ENCODE measurements at places on chromosomes 1 and 21. TPM values are rescaled to one million over a fixed set of nuclear protein-coding genes. Genes with fewer than 3 reads are reported as not detected.

DNA sequence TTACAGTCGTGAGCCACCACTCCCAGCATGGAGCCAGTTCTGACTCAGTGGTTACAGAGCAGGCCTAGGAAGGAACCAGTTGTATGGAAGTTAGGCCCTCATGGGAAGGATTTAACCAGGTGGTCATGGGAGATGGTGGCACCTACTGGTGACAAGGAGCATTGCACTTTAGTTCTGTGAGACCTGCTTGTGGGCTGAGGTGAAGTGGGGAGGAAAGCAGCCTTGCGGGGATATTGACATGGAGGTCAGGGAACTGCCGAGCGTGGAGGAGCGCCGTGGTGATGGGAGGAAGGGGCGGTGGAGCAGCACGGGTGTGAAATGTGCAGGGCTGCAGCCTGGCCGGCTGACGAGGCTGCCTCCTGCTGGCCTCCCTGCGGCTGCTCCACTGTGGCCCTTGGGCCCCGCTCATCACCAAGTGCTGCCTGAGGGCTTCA lies 100.4 kb downstream of the GALNT2 start:
- DNase-seq, result peak; percentile 56

The PIP5K1A gene
- total RNA-seq, result 35.6 TPM

The OR10J1 gene
- total RNA-seq, result not detected

DNA sequence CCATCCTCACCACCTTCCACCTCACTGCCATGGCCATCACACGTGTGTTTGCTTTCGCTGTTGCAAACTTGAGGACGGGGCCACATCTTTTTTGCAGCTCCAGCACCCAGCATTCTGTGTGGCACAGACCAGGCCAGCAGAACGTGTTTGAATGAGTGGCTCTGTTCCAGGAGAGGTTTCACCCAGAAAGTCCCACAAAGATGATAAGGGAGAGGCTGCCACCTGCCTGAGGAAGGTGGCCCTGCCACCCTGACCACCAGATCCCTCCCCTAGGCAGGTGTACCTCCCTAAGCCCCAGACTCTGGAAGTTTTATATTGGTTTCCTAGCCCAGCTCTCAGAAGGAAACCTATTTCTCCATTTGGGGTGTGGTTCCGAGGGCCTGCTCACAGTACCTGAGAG lies 252.1 kb downstream of the KAZN start:
- DNase-seq, result no peak

GRCh38 chr1:29625084-29625420 lies 388.7 kb downstream of the PTPRU start:
- peak; percentile 32 for DNase-seq

DNA sequence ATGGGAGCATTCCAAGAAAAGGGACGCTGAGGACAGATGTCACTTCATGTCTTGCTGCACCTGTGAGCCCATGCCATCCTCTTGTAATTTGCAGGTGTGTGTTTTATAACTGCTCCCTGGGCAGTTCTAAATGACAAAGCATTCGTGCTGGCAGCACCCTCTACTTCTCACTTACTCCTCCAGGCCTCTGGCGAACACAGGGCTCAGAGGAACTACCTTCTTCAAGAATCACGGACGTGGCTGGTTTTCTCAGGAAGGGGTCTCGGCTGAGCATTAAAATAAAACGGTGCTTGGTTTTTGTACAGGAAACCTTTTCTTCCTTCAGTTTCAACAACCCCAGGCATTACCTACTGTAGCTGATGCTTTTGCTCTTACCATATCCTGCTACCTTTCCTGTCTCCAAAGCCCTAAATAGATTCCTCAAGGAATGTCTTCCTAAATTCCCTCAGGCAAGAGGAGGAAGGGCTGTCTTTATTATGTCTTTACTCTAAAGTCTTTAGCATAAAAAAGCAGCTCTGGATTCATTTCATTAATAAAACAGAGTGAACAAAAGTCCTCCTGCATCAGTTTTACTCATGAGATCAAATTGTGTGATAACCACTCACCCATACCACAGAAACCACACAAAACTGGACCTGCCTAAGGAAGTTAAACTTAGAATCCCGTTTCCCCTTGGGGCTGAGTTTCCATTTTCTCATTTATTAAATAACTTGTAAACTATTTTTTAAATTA lies 79.0 kb upstream of the MAP10 start:
- DNase-seq, result no peak

GRCh38 chr1:119929643-119930315 lies 33.5 kb upstream of the ADAM30 start:
- DNase-seq, result no peak

The AMY1C gene
- not detected for total RNA-seq

The CA6 gene
- not detected for total RNA-seq

DNA sequence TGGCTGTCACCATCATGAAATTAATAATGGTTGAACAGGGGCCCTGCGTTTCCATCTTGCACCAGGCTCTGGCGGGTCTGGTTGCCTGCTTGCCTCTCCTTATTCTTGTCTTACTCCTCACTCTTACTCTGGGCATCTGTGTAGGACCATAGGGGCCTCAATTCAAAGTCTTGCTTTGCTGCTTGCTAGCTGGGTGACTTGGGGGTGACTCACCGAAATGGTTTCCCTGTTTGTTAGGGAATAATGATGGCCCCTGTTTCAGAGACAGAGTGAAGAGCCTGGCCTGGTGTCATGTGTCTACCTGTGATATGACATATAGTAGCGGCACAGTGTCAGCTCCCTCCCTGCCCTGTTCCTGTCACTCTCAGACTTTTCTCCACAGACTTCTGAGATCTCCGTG lies 24.6 kb downstream of the KCNC4 start:
- no peak for DNase-seq

DNA sequence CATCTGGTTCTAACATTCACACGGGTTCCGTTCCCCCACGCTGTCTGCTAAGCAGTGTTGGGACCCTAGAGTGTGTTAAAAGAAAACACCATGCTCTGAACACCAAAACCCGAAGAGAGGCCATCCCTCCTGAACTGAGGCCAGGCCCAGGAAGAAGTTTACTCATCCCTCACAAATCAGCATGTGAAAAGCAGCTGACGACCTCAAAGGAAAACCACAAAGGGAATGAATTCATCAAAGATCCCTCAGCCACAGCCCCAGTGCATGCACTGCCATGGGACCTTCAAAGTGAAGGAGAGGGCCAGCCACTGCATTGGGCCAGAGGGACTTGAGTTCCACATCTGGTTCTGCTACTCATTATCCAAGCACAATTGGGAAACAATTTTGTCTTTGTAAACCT lies 7.0 kb upstream of the PSEN2 start:
- DNase-seq, result peak; percentile 49

DNA sequence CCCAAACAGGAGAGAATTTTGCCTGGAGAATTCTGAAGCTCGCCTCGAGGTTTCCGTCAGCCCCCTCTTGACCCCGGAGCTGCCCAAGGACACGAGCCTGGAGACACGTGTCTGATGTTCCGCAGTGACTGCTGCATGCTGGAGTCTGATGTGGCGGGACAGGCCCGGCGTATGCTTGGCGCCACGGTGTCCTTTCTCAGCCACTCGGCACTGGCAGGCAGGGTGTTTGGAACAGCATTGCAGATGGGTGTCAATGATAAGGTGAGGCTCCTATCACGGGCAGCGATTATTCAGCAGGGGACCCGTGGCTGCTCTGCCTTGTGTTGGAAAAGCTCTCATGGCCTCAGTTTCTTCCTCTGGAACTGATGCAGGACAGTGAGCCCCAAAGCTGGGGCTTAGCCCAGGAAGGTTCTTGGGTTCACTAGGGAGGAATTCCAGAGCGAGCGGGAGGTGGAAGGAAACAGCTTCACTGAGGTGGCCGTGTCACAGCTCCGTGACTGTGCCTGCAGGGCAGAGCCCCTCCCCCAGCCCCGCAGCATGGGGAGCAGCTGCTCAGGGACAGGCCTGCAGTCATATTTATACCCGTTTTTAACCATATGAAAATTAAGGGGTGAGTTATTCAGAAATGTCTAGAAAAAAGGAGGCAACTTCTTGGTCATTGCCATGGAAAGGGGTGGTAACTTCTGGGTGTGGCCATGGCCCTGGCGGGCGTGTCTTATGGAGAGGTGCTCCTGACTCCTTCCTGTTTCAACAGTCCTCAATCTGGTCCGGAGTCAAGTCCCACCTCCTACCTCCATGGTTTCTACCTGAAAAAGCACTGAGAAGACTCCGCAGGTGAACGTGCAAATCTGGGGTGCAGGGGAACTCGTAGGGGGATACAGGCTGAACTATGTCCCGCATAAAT lies 123.4 kb downstream of the SIK1 start:
- DNase-seq, result no peak

The TCHH gene
- 0.04 TPM for total RNA-seq

DNA sequence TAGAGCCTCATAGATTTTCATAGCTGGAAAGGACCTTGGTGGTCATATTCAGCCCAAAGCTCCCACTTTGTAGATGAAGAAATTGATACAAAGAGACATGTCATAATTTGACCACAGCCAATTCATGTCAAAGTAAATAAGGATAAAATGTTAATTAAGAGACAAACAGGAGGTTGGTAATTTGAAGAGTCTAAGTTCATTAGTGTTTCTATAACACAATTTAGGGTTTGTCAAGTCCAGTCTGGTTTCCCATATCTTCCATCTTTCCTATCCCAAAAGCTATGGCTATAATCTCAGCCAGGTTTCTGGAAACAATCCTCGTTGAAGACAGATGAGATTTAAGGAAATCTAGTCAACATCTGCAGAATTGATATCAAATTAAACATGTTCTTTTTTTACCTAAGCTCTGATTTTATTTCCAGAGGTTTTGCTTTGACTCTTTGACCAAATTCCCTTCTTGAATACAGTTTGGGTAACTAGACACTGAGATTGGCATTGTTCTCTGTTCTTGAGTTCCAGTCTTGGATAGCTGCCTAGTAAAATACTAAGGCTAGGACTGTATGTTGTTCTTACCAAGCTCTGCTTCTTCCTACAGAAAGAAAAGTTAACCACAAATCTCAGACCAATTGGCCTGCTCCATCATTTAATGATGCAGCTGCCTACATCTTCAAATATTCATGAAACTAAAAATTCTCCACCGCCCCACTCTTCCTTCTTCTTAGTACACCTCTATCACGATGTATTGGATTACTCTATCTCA lies 62.0 kb downstream of the SLC44A5 start:
- no peak for DNase-seq

GRCh38 chr21:19458295-19458694 lies 1054.7 kb upstream of the TMPRSS15 start:
- DNase-seq, result no peak

DNA sequence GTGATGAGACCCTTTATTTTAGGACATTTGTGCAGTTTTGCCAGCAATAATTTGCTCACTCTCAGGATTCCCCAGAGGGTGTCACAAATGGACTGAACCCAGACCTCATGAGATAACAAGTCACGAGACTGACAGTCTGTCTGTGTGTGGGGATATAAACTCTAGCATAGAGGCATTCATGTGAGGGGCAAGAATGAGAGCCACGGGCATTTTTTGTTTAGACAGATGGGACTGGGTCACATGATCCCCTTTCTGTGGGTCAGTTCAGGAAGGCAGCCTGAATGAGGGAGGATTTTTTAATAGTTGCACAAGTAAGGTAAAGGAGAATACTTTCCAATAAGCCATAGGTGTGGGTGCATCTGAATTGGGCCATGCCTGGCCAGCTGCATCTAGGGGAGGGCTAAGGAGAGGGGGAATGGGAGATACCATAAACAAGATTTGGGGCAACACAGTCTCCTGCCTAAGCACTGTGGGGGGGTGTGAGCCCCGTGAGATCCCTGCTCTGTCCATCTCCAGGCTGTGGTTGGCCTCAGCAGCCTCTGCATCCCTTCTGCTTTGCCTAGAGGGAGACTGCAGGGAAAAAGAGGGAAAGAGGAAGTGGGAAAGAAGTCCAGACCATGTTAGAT lies 66.6 kb downstream of the NAV1 start:
- no peak for DNase-seq

The GUCA2B gene
- total RNA-seq, result not detected

GRCh38 chr1:6794164-6794563 lies 8.9 kb downstream of the CAMTA1 start:
- no peak for DNase-seq

GRCh38 chr1:201324821-201325677 lies 41.7 kb downstream of the PKP1 start:
- no peak for DNase-seq

DNA sequence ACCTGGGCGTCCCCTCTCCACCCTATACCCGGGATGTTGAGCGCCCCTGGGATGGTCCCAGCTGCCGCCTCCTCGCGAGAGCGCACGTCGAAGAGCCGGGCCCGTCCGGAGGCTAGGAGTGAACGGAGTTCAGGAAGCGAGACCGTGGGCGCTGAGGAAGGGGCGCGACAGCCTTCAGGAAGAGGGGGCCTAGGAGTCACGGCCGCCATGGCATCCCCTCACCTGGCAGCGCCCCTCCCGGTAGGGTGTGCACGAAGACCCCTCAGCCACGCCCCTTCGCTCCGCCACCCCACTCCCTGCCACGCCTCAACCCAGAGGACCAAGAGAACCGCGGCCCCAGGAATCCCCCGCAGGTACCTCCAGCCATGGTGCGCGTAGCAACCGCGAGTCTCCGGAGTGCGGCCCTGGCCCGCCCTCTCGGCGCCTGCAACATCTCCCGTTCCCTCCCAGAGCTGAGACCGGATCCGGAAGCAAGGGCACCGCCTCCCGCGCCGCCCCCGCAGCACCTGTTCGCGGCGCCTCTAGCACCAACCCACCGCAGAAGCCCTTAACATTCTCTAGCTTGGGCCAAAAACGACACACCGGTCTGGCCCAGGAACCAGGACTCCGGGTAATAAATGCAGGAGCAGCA lies at the start of gene TSTD1:
Gene TSTD1 (minus strand): TSS at position 442 of the 631 bp plus-strand sequence. CDS start 75 bp downstream, at position 367.
- DNase-seq, result no peak

GRCh38 chr1:201709564-201710295 lies 119.2 kb upstream of the IPO9 start:
- DNase-seq, result peak; percentile 82

The PRAMEF5 gene
- total RNA-seq, result not detected

GRCh38 chr21:36663033-36663855 lies 35.7 kb upstream of the SIM2 start:
- no peak for DNase-seq

The MSH4 gene
- 0.11 TPM for total RNA-seq

GRCh38 chr1:174337000-174337681 lies 110.6 kb upstream of the GPR52 start:
- no peak for DNase-seq

DNA sequence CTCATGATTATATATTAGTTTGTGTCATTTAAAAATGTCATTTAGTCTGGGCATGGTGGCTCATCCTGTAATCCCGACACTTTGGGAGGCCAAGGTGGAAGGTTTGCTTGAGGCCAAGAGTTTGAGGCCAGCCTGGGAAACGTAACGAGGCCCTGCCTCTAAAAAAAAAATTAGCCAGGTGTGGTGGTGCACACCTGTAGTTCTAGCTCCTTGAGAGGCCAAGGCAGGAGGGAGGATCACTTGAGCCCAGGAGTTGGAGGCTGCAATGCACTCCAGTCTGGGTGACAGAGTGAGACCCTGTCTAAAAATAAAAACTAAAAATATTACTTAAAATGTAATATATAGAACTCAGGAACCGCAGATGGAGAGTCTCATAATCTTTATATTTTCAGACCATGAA lies 34.6 kb downstream of the RUNX3 start:
- DNase-seq, result no peak

The LAD1 gene
- 1.4 TPM for total RNA-seq

The CCT8 gene
- total RNA-seq, result 91.8 TPM

GRCh38 chr1:23362218-23362713 lies 7.4 kb downstream of the ZNF436 start:
- no peak for DNase-seq

The FAM43B gene
- 1.7 TPM for total RNA-seq

Data from right atrium auricular region (tissue), 2 donors.